Prostate gland (tissue), 2 donors: ENCODE measurements at places on chromosomes 5 and 9.

DNA sequence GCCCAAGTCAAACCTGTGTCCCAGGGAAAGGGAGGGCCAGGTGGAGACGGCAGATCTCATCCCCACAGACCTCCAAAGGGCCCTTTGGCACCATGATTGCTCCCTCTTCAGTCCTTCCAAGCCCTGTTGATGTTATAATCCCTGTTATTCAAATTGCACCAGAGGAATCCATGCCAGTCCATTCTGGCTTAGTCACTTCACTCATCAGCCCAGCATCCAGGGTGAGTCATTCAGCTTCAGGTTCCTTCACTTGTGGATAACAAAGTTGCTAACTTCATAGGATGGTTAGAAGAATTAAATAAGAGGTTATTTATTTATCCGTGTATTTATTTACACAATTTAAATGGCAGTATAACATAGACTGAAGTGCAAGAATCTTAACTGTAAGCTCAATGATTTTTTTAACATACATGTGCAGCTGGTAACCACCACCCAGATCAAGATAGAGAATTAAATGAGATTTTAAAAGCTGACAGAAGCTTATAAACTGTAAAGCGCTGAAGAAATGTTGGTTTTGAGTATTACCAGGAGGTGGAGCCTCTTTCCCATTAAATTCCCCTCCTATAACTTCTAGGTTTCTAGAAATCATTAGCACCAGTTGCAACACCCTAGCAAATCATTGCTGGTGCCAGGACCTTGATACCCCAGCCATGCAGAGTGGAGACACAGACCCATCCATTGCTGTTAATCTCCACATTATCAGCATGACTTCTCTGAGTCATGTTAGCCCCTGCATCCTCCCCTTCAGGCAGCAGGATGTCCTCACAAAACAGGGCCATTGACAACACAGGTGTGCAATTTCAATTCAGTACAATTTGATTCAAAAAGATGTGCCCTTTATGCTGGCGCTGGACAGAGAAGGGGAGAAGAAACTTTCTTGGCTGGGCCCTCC, 77.4 kb downstream of the SEC61B start:
- DNase-seq = no peak

DNA sequence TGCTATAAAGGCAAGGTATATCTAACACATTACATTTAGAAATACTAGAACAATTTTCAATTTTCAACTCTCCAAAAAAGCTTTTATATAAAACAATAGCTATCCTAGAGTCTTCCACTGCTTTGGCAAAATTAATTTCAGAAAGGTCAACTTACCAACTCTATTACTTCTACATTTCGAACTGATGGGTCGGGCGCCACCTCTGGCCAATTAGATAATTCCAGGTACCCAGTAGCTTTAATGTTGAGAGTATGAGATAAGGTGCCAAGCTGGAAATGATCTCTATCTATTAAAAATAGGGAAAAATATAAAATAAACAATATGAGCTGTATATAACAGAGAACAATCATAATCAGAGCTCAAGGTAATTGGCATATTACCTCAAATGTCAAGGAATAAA, 166.6 kb downstream of the AP3B1 start:
- DNase-seq = no peak

DNA sequence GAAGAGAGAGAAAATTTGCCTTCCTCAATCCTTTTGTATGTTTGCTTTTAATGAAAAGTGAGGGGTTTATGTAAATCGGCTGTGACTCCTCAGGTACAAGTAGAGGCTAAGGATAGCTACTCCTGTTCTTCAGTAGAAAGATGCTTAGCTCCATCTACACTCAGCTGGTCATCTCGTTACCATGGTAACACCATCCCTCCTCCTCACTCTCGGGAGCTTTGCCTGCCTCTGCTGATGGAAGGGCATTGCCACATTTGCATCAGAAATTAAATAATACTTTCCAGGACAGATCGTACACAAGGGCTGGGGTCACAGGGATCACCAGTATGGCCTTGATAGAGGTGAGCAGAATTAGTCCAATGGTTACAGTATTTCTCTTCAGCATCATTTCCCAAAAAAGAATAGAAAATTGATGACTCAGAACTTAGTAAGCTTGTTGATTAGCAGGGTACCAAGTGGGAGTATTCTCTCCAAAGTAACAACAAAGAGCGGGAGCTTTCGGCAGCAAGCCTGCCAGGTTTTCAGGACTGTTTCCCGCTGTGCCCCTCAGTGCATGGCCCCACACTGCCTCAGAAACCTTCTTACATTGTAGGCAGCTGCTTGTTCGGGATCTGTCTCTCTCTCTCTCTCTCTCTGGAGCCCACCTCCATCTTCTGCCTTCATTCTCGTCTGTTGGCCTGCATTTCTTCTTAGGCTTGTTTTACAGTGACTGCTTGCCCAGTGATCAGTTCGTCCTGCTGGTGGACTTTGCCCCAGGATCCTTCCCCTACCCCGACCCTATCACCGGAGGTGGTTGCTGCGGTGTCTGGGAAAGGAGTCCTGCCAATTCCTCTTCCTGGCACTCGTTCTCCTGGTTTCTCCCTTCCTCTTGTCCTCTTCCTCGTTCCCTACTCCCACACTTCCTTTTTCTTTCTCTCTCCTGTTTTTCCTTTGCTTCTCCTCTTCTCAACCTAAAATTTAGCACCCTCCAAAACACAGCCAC, 51.9 kb upstream of the SNAPC3 start:
- no peak for DNase-seq

GRCh38 chr5:132417889-132418485, 48.5 kb downstream of the SLC22A5 start:
- DNase-seq = no peak

- no peak for DNase-seq
Measured at GRCh38 chr9:124309667-124310084, 51.9 kb downstream of the NEK6 start.

- DNase-seq = no peak
Measured at GRCh38 chr9:123346026-123346425, 10.0 kb upstream of the CRB2 start.
